ENCODE measurements at places on chromosomes 4 and X.
A peak's percentile ranks its signal among the peaks of the same experiment; 100 is the strongest.

GRCh38 chr4:40269133-40269532 is 66.0 kb upstream of the CHRNA9 start:
- no peak for DNase-seq

DNA sequence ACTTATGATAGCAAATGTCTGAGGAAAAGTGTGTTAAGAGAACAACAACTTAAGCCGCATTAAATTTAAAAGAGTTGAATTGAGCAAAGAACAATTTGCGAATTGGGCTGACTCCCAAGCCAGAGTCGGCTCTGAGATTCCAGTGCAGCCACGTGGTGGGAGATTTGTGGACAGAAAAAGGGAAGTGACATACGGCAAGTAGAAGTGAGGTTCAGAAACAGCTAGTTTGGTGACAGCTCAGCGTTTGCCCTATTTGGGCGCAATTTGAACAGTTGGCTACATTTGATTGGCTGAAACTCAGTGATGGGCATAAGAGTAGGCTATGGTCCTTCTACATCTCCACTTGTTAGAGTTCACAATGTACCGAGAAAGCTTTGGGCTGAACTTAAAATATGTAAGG is 124.0 kb downstream of the PRKX start:
- DNase-seq = no peak

DNA sequence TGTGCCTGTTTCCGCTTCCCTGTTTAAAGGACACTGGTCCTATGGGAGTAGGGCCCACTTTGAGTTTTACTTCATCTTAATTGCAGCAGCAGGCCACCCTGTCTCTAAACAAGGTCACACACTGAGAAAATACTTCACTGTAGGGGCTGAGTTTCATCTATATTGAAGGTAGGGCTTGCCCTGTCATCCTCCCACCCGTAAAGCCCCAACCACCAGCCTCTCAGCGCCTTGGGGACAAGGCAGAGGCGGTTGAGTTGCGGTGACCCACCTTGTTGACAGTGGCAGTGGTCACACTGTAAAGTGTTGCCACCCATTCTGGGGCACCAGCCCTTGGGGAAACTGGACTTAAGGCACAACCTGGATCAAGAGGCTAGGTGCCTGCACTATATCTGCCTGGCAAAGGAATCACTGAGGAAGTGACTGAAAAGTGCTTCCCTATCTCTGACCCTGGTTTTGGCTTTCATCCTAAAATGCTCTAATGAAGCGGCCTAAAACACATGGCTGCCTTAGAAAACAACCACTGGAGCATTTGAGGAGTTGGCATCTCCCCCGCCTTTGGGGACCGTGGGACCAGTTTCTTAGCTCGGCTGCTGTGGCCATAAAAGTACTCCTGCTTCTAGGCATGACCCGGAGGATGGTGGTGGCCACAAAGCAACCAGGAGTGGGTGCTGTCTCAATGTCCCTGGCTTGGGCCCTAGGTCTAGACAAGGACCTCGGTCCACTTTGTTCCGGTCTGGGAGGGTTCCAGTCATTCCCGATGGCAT is 7.8 kb upstream of the WDR1 start:
- DNase-seq = no peak

GRCh38 chr4:154551872-154552686 is 1.9 kb upstream of the PLRG1 start:
- DNase-seq = peak; percentile 65

- DNase-seq = no peak
Measured at GRCh38 chr4:173960398-173960797, 323.1 kb downstream of the FBXO8 start.

- DNase-seq = no peak
Measured at GRCh38 chr4:24212642-24213041, 322.8 kb upstream of the PPARGC1A start.

DNA sequence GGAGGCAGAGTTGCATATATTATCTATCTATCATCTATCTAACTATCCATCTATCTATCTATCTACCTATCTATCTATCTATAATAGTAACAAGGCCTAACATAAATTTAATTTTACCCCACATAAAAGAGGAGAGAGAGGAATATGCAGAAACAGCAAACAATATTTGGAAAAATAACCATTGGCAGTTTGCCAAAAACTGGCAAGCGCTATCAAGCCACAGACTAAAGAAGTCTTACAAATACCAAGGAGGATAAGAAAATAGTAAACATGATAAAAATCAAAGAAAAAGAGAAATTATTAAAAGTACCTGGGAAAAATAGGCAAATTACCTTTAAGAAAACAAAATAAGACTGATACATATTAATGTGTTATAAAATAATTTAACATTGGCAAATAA is 230.8 kb downstream of the CPXCR1 start:
- DNase-seq = no peak

- no peak for DNase-seq
Measured at GRCh38 chr4:38123555-38123954, 163.4 kb downstream of the PTTG2 start.

- DNase-seq = no peak
Measured at GRCh38 chrX:131068945-131069719, 11.0 kb downstream of the ARHGAP36 start.
